Left cardiac atrium (tissue), 4 donors: ENCODE measurements at places on chromosomes 13 and 19.

DNA sequence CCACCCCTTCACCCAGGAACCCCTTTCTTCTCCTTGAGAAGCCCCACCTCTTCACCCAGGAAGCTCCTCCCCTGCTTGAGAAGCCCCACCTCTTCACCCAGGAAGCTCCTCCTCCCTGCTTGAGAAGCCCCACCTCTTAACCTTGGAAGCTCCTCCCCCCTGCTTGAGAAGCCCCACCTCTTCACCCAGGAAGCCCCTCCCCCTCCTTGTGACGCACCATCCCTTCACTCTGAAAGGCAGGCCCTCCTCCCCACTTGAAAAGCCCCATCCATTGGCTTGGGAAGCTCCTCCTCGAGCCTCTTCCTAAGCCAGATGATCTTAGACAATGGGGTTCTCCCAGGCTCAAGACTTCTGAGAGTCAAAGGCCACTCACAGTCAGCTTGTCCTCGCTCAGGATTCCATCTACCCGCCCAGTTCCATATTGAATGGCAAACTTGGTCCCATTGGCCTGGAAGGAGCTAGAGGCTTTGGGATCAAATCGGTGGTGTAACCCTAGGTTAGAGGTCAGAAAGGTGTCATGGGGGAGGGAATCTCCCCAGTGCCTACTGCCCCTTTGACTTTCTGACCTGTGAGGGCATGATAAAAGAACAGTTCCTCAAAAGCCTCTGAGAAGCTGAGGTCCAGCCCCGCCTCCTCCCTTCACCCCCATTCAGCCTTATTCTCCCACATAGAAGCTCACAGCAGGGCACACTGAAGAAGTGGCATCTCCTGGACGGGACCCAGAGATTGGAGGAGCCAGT, 4.0 kb downstream of the NAPSA start:
- DNase-seq = no peak

DNA sequence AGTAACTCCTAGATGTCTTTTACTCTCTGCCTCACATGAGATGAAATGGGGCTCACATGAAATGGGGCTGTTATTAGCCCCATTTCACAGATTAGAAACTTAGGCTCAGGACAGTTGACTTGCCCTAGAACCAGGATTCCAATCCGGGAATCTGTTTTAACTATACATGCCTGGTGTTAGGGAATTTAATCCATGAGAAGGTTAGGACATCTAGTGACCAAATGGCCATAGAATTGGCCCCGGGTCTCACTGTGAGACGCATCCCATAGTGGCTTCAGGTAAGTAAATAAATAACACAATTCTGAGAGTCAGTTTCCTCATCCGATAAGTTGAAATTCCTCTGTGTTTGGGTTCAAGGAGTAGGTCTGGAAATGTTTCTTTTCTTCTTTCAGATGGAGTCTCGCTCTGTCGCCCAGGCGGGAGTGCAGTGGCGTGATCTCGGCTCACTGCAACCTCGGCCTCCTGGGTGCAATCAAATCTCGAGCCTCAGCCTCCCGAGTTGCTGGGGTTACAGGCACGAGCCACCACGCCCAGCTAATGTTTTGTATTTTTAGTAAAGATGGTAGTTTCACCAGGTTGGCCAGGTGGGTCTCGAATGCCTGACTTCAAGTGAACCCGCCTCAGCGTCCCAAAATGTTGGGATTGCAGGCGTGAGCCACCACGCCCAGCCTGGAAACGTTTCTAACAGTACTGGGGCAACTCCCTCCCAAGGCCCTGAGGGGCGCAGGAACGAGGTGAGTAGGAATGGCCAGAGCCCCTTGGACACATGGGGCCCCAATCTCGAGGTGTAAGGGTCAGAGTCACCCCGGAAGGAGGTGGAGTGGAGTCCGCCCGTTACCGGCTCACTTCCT, 1.2 kb upstream of the ZNF574 start:
- no peak for DNase-seq

DNA sequence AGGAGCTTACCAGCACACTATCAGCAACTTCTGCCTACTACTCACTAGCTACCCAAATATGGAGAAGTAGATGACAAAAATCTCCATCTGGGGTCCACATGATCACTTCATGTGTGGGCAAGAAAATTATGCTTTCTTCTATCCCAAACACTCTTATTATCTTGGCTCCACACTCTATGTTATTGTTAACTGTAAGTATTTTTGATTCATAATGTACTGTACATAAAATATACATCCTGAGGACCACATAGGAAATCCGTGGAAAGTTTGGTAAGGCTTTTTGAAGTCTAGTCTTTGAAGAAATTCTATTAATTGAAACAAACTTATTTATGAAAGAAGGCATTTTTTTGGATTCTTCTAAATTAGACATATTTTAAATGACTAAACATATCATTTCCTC, 378.8 kb downstream of the DACH1 start:
- no peak for DNase-seq

DNA sequence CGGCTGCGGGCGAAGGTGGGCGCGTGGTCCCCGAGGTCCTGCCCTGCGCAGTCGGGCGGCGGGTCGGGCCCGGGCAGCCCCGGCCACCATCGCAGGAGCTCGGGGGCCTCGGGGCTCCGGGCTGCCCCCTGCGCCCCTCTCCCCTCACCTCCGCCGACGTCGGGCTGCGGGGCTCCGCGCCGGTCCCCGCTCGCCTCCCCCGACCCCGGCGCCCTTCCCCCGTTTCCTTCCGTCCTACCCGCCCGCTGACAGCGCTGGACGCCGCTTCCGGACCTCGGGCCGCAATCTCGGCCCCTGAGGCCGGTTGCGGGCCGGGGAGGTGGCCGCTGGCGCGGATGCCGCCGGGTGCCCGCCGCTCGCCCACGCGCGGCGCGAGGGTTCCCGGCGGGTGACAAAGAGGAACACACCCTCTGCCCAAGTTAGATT, 720 bp downstream of the FARP1 start:
- peak; percentile 39 for DNase-seq

- no peak for DNase-seq
Observed at GRCh38 chr19:39148939-39149529, 23.4 kb downstream of the PAK4 start.

DNA sequence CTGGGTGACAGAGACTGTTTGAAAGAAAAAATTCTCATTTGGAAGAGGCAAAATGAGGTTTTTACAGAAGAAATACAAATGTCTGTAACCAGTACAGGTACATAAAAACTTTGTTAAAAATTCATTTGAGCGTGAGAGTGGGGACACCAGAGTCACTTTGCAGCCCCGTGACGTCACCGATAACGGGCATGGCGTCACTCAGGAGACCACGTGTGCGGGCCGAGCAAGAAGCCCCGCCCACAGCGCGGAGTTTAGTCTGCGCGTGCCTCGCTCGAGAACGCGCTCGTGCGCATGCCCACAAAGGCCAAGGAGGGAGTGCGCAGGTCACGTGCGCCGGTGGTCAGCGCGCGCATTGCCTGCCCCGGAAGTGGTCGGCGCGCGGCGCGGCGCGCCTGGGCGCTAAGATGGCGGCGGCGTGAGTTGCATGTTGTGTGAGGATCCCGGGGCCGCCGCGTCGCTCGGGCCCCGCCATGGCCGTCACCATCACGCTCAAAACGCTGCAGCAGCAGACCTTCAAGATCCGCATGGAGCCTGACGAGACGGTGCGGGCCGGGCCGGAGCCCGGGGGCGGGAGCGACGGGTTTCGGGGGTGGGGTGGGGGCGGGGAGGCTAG, at the start of gene RAD23A:
Gene RAD23A (plus strand): TSS at position 384 of the 613 bp plus-strand sequence. CDS start 87 bp downstream, at position 471.
- peak; percentile 99 for DNase-seq

DNA sequence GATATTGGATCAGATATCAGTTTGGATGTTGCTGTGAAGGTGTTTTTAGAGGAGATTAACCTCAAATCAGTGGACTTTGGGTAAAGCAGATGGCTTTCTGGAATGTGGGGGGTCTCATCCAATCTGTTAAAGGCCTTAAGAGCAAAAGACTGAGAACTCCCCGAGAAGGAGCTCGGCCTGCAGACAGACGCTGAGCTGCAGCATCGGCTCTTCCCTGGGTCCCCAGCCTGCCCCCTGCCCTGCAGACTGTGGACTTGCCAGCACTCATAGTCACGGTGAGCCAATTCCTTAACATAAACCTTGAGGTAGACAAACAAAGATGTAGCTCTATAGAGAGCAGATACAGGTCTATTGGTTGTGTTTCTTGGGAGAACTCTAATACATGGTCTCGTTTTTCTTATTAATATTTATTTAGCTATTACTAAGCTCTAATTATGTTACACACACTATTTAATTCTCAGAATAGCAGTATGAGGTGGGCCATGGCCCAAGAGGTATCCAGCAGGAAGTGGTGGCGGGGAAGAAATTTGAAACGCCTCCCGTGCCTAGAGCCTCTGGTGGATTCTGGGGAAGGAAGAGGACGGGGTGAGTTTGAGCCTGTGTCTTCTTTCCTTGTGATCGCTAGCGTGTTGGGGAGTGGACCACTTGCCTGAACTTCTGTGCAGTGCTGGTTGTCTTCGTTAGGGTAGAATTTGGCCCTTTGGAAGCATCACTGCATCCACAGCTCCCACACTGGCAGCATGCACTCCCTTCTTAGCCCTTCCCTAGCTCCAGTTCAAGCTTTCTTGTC, 305.3 kb downstream of the TEX29 start:
- DNase-seq = no peak

DNA sequence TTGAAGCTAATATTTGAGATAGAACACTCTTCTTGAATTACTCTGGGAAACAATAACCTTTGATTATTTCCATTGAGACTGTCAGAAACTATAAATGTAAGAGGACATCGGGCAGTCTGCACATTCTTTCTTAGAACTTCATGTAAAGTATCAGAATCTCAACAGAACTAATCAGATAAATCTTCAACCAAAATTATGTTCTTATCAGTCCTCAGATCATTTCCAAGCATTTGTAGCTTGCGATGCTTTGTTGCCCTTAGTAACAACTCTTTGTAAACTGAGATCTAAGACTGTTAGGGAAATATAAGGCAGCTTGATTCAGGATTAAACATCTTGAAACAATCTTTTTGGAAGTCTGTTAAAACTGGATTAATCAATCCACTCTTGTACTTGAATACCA, 70.3 kb downstream of the FNDC3A start:
- no peak for DNase-seq

DNA sequence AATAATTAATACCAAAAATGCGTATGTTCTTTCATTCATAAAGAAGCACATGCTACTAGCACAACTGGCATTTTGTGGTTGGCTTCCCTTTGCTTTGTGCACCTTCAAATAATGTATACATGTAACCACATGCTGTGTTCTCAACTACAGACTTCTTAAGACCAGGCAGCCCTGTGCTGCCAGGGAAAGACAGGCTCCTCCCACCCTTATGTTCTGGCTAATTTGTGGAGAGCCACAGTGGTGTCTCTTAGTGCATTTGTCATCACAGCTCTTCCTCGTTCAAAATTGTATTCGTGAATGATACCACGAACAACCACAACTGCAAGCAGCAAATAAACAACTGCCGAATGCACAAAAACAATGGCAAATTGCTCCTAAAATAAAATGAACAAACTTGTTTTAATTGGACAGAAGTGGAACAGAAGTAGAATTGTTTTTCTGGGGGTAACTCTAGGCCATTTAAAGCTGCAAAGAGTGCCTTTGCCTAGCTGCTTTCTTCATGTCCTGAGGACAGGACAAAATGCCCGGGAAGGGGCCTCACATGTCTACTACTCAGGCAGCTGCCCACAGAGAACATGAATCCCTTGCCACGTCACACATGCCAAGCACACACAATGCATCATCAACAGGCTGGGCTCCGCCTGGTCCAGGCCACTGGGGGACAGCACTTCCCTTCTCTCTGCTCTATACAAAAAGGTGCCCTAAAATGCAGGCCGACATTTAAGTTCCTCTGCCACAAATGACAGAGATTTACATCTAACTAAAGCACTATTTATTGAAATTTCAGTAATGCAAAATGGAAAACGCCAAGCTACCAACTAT, 21.7 kb downstream of the IRS2 start:
- no peak for DNase-seq
